ENCODE measurements at places on chromosomes 16 and 17.
A peak's percentile ranks its signal among the peaks of the same experiment; 100 is the strongest.

DNA sequence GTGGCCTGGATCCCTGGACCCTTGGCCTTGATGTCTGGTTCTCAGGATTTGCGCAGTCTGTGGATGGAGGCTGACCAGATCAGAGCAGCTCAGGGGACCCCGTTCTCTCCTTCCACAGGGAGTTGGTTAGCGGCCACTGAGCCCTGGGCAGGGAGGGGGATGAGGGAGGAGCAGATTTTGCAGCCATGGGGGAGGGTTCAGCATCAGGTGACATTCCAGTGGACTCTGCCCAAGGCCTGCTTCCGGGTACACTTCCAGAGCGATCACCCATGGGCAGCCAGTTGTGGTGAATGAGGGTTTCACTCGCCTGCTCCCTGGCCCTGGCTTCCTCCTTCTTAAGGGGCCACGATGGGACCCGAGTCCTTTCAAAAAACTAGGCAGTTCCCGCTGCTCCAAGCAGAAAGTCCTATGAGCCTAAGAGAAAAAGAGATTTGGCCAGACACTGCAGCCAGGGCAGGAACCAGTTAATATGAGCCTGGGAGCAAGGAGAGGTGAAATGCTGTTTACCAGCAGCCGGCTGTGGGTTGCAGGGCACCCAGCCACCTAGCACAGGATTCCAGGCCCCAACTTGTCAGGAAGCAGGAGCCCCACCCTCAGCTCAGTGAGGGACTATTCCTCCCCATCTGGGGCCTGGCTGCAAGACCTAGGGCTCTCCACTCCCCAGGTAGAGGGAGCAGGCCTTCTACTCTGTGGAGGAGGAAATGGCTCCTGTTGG, 4.7 kb upstream of the GPRC5C start:
- DNase-seq: peak; percentile 80

GRCh38 chr16:28543072-28543471, 4.3 kb upstream of the NUPR1 start:
- DNase-seq: no peak

DNA sequence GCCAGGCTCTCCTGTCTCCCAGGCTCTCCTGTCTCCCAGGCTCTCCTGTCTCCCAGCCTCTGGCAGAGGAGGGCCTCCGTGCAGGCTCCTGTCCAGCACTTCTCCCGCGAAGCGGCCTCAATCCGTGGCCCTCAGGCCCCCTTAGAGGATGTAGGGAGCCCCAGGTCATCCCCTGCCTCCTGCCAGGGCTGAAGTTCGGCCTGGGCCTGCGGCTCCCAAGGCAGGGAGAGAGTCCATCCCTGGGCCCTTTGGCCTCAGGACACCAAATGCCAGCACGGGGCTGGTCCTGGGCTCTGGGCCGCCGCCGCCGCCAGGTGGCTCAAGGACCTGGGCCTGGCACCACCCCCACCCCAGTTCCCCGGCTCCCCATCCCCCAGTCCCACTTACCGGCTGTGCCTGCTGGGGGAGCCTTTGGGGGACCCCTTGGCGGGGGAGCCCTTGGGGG, 370 bp downstream of the EVPL start:
- DNase-seq: no peak

- no peak for DNase-seq
Measured at GRCh38 chr17:8327303-8327649, 12.4 kb upstream of the ODF4 start.

- DNase-seq: no peak
Measured at GRCh38 chr17:15883617-15884111, 61.3 kb upstream of the ADORA2B start.

Data from NCI-H1694 (cell line).